GM23248 (cell line): ENCODE measurements at places on chromosomes 13 and 19. TPM values are rescaled to one million over a fixed set of nuclear protein-coding genes. Genes with fewer than 3 reads are reported as not detected.
A peak's percentile ranks its signal among the peaks of the same experiment; 100 is the strongest.

DNA sequence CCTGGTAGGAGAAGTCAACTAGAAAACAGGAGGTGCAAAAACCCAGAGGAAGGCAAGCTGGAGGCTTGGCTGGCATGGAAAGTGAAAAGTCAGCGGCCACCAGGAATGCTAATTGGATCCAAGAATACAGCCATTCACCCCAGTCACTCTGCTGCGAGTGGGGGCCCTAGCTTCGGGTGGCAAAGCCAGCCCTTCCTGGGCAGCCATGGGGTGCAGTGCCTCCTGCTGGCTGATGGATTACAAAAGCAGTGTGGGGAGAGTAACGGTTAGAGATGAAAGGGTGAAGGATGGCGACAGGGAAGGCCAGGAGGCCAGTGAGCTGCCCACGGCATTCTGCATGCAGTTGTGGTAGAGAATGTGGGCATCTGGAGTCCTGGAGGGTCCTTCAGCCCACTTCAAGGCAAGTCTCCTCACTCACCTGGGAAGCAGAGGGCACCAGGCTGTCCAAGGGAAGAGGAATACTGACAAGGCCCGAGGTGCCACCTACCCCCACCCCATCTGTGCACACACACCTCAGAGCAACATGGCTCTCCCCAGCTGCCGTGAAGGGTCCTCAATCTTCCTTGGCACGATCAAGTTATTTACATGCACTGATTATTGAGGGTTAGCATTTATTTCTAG, 20.3 kb upstream of the EPHX3 start:
- peak; percentile 77 for DNase-seq

- DNase-seq, result peak; percentile 77
Observed at GRCh38 chr19:2049741-2050348, 1.2 kb downstream of the MKNK2 start.

RFPL4AL1 gene
- not detected in 2 replicates for total RNA-seq

- DNase-seq, result peak; percentile 28
Observed at GRCh38 chr13:52359534-52359933, 46.4 kb downstream of the THSD1 start.

- DNase-seq, result no peak
Observed at GRCh38 chr13:102699504-102699903, 4.7 kb upstream of the METTL21C start.

- no peak for DNase-seq
Observed at GRCh38 chr13:47025791-47026447, 129.1 kb upstream of the HTR2A start.

DNA sequence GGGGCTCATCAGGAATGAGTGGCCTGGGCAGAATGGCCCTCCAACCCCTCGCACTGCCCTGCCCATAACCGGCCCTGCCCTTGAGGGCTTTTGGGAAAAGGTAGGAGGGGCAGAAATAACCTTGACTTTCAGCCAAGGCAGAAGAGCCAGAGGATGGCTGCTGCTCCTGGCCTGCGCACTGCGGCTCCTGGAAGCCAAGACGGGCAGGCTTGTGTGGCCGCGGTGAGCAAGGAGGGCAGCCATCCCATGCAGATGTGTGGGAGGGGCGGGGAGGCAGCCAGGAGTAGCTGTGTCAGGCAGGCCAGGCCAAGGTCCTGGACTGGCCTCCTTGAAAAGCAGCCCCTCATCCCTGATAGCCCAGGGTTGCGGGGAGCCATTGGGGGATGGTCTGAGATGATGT, 57.6 kb upstream of the URI1 start:
- no peak for DNase-seq

- no peak for DNase-seq
Observed at GRCh38 chr19:14494411-14494810, 1.5 kb downstream of the GIPC1 start.

ZNF382 gene
- 7.1 and 11.1 TPM in 2 replicates for total RNA-seq

- no peak for DNase-seq
Observed at GRCh38 chr19:13057744-13058143, 44.9 kb downstream of the LYL1 start.

- DNase-seq, result no peak
Observed at GRCh38 chr13:42548731-42549551, 25.0 kb upstream of the TNFSF11 start.

TSSK6 gene
- total RNA-seq, result 0.25 and 2.3 TPM in 2 replicates

DNA sequence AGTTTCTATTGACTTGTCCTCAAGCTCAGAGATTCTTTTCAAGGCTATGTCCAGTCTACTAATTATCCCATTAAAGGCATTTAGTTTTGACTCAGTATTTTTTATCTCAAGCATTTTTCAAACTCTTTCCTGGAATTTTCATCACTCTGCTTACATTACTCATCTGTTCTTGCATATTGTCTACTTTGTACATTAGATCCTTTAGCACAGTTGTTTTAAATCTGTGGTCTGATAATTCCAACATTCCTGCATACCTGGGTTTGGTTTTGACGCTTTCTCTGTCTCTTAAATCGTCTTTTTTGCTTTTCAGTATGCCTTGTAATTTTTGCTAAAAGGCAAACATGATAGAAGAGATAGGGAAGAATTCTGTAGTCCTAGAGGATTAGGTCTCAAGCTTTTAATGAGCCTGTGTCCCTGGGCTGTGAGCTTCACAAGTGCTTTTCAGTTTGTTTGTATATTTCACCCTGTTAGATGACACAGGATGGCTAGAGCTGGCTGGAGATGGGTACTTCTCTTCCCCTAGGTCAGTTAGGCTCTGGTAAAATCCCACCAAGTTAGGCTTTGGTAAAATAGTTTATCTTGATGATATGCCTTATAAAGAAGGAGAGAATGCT, 46.1 kb upstream of the GPC6 start:
- peak; percentile 28 for DNase-seq

ZNF844 gene
- total RNA-seq, result 4.0 and 4.2 TPM in 2 replicates

GRCh38 chr13:42345367-42345766, 73.4 kb downstream of the AKAP11 start:
- DNase-seq, result no peak

DNA sequence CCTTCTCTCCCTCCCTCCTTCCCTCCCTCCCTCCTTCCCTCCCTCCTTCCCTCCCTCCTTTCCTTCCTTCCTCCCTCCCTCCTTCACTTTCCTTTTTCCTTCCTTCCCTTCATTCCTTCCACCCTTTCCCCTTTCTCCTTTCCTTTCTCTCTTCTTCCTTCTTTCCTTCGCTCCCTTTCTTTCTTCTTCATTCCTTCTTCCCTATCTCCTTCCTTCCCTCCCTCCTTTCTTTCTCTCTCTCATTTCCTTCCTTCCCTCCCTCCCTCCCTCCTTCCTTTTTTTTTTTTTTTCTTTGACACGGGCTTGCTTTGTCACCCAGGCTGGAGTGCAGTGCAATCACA, 105.5 kb downstream of the IER2 start:
- DNase-seq, result no peak

DNA sequence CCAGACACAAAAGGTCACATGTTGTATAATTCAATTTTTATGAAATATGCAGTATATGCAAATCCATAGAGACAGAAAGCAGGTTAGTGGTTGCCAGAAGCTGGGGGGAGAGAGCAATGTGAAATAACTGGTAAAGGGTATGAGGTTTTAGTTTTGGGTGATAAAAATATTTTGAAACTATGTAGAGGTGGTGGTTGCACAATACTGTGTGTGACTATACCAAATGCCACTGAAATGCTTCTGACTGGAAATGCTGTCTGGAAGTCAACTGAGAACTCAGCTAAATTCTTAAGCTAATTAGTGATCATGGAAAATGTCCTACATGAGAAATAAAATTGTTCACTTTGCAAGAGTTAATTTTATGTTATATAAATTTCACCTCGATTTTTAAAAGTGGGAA, 65.3 kb upstream of the RXFP2 start:
- peak; percentile 73 for DNase-seq

CYP2F1 gene
- total RNA-seq, result not detected in 2 replicates

DNA sequence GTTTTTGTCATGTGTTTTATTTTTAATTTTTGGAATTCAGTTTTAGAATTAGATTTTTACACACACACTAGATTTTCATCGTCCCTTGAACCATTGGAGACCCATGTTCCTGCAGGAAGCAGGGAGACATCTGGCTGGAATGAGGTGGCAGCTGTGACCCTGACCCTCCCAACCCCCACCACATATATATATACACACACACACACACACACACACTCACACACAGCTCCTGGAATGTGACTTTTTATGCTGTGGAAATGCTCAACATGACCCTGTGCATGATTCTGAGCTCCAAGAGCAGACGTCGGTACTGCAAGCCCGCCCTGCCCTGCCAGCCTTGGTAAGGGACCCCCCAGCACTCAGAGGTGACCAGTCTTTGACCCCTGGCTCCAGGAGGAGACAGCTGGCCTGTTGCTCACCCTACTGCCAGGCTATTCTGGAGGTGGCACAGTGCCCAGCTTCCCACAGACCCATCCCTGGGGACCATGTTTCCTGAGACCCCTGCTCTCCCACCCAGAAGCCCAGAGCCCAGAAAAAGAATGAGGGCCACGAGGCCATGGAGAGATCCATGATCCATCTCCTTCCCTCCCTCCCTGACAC, 103.2 kb upstream of the VSTM2B start:
- DNase-seq, result no peak

ZNF569 gene
- total RNA-seq, result 4.9 and 7.2 TPM in 2 replicates

ZNF57 gene
- total RNA-seq, result 1.7 and 4.6 TPM in 2 replicates

GRCh38 chr19:33997690-33998089, 174.6 kb upstream of the LSM14A start:
- DNase-seq, result peak; percentile 7

NLRP11 gene
- total RNA-seq, result not detected in 2 replicates

- no peak for DNase-seq
Observed at GRCh38 chr13:94431987-94432386, 47.5 kb downstream of the DCT start.

GRCh38 chr13:113845723-113846635, 17.9 kb downstream of the GAS6 start:
- no peak for DNase-seq

- no peak for DNase-seq
Observed at GRCh38 chr13:111462221-111462764, 141.9 kb downstream of the TEX29 start.

DNA sequence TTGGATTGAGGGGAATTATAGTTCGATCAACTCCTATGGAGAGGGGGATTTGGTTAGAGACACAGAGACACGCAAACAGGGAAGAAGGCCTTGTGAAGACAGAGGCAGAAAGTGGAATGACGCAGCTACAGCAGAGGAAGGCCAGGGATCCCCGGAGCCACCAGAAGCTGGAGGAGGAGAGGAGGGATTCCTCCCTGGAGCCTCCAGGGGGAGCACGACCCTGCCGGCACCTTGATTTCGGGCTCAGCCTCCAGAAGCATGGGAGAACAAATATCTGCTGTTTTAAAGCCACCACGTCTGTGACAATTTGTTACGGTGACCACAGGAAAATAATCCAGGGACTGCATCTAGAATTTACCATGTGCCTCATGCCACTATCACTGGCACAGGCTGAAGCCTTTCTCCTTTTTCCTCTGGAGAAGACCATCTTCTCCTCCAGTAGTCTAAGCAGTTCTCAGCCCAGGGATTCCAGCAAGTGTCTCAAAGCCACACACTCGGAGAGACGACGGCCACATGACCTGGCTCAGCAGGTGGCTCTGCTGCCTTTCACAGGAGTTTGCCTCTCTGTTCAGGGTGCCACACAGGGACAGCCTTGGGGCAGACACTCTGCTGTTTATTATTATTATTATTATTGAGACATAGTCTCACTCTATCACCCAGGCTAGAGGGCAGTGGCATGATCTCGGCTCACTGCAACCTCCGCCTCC, 39.9 kb upstream of the CCNE1 start:
- peak; percentile 81 for DNase-seq

LRRC63 gene
- not detected in 2 replicates for total RNA-seq

- peak; percentile 66 for DNase-seq
Observed at GRCh38 chr13:51364404-51365008, 25.0 kb downstream of the SERPINE3 start.

- peak; percentile 41 for DNase-seq
Observed at GRCh38 chr19:7109678-7110289, 40.3 kb downstream of the ZNF557 start.

GRCh38 chr13:105474983-105475610, 1060.4 kb downstream of the EFNB2 start:
- no peak for DNase-seq
